ENCODE measurements at places on chromosomes 2 and 18. TPM values are rescaled to one million over a fixed set of nuclear protein-coding genes. Genes with fewer than 3 reads are reported as not detected.

DNA sequence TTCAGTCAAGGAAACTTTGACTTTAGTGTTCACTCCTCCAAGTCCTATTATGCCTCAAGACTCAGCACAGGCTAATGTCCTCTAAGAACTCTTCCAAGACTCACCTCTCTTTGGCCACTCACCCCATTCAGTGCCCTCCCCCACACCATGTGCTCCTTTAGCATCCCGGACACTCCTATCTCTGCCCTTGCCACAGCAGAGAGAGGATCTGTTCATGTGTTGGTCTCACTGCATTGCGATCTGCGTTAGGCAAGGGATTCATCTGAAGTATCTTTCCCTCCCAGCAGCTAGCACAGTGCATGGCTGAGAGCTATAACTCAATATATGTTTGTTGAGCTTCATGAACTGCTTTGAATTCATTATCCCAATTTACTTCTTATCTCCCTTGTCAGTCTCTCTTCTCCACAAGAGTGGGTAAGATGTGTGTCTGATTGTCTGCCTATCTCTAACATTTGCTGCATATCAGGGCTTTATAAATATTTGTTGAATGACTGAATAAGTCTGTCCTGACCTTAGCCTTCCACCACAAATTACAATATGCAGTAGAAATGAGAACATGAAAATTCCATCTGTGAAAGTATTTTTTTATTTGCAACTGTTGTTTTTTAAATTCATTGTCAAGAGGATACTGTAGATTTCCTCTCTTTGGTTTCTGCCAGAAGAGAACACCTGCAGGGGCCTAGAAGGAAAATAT, 179.9 kb upstream of the NCKAP5 start:
- no peak for DNase-seq

DNA sequence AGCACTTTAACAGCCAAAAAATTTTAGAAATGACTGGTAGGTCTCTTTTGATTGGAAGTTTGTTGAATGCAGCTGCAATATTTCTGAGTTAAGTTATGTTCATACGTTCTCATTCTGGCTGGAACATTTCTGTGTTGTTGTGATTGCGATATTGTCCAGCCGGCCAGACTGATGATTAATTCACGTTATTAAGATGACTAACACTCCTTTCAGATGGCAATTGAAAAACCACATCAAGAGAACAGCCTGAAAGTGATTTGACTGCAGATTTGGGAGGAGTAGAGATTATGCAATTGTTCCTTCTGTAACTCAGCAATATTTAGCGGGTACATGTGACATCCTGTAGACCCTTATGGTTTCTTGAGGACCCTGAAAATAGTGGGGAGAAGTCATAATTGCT, 133.7 kb downstream of the FBXO15 start:
- no peak for DNase-seq

GRCh38 chr2:118738524-118739308, 108.7 kb downstream of the EN1 start:
- peak; percentile 77 for DNase-seq

GALNT14 gene
- polyA plus RNA-seq, result 48.0 TPM

VWA3B gene
- not detected for polyA plus RNA-seq
